ENCODE measurements at places on chromosomes 4 and X.

DNA sequence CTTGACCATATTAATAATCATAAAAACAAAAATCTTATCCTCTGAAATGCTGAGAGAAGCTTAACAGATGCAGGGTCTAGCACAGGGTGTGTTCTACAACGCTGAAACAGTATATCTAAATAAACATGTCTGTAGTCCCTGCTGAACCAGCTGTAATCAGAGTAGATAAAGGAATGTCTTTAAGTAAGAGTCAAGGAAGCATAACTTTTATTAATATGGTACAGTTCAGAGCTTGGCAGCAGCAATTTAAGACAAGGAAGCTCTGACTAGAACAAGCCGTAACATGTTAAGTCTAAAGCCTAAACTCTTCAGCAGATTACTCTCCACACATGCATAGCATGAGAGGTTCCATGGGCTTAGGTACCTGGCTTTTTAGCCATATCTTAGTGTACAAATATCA lies 36.1 kb downstream of the NFKB1 start:
- DNase-seq, result no peak

GRCh38 chrX:39953879-39954278 lies 143.9 kb downstream of the BCOR start:
- DNase-seq, result peak; percentile 71

- no peak for DNase-seq
Measured at GRCh38 chr4:10762561-10762960, 78.0 kb upstream of the CLNK start.

GRCh38 chrX:88366314-88366713 lies 380.7 kb upstream of the CPXCR1 start:
- DNase-seq, result no peak

- no peak for DNase-seq
Measured at GRCh38 chr4:188869581-188869980, 730.3 kb downstream of the TRIML1 start.

DNA sequence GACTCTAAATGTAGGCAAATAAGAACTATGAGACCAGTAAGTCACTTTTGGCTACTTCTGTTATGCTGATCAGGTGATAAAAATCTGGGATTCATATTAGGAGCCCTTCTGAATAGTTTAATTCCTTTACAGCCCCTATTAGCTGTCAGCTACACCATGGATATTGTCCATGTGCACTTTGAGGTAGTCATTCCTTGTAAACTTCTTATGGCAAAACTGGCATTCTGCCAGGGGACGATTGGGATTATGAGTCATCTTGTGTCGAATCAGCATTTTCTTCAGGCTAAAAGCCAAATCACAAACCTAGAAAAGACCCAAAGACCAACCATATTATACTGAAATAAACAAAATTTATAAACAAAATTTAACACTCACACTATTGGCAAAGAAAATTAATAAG lies 227.6 kb downstream of the PRDM5 start:
- DNase-seq, result peak; percentile 68

DNA sequence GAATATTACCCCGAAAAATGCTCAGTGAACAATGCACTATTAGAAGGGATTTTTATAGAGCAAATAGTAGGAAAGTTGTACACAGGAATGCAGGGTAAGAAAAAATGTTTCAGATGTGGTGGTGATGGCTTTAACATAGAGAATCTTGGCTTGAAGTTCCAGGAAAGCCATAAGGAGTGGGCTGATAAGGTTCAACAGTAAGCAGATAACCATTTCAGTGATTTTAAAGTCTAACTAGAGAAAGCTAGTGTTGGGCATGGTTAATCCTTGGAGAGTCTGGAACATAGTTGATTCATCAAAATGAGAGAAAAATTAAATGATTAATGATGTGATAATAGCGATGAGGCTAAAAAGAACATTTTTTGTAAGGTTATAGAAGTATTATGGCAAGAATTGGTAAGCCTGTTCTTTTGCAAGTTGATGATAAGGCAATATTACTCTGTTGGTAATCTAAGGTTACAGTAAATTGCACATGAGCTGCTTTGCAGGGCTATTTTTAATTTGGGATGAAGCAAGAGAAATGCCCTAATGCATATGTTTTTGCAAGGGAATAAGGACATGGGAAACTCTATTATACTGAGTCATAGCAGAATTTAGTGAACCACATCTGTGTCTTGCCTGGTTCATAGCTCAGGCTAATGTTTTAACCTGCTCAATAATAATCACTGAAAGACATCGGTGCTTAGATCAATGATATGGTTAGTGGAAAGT lies 44.3 kb downstream of the GALNTL6 start:
- no peak for DNase-seq

DNA sequence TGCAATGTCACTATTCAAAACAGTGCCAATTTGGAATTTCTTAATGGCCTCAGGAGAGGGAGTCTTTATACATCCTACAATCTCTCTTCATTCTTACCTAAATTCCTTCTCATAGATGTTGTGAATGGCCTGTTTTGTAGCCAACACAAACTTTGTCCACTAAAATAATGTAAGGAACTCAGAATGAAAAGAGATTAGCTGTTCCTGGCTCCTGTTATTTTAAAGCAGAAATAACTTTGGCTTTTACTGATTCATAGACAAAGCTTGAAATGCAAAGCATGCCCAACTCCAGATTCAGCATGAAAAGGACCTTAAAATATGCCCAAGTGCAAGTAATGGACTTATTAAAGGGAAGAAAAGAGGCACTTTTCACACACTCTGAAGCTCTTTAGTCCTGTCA lies 146.0 kb upstream of the GPC4 start:
- DNase-seq, result no peak

DNA sequence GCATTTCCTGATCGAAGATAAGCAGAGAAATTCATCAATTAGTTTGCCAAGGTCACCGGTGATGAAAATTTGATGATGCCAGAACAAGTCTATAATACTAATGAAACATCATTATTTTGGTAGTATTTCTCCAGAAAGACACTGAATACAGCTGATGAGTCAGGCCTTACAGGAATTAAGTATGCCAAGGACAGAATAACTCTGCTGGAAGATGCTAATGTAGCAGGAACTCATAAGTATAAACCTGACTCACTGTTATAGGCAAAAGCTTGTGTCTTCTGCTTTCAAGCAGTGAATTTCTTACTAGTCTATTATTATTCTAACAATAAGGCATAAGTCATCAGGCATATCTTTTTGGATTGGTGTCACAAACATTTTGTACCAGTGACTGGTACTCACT lies 1825.1 kb upstream of the IGFBP7 start:
- DNase-seq, result no peak

- DNase-seq, result no peak
Measured at GRCh38 chr4:169263791-169264392, 6.9 kb downstream of the SH3RF1 start.

- DNase-seq, result no peak
Measured at GRCh38 chr4:77446601-77447000, 159.0 kb upstream of the CXCL13 start.

GRCh38 chr4:39048311-39048710 lies 13.7 kb upstream of the KLHL5 start:
- DNase-seq, result no peak
